Esophagus squamous epithelium (tissue), 5 donors: ENCODE measurements at places on chromosomes 11 and 22.

- no peak for DNase-seq
Observed at GRCh38 chr11:72753341-72754148, 1.3 kb upstream of the ARAP1 start.

GRCh38 chr11:42542336-42542735, 769.5 kb upstream of the API5 start:
- DNase-seq, result no peak

GRCh38 chr11:57230316-57230715, 6.7 kb downstream of the APLNR start:
- DNase-seq, result no peak

DNA sequence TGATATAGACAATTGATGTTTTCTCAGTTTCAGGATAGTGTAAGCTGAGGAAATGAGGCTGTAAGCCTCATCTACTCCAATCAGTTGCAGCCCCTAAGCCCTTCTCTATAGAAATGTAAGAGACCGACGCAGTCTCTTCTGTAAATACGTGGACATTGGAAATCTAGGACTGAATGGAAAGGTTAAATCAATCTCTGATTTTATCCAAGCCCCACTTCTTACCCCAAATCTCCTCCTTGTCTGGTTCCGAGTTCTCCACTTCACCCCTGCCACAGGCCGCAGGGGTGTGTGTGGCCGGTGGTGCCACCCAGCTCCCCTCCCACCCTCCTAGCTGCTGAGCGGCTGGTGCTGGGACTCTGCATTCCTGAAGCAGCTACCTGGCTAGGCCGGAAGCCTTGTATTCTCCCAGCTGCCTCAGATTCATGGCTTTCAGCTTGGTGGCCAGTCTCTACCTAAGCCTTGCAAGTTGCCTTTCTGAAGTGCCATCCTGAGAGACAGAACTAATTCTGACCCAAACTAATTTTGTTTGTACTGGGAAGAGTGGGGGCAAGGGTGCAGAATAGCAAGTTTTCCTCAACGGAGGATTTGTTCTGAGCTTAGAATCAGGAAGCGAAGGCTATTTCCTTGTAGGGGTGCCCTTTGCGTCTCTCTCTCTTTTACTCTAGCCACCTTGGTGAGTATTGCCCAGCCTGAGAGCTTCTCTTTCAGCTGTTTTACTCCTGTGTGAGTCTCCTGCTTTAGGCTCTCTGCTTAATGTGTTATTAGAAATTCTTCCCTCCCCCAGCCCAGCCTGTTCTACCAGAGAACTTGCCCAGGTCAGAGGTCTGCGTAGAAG, 749 bp downstream of the VWA5A start:
- DNase-seq, result no peak

DNA sequence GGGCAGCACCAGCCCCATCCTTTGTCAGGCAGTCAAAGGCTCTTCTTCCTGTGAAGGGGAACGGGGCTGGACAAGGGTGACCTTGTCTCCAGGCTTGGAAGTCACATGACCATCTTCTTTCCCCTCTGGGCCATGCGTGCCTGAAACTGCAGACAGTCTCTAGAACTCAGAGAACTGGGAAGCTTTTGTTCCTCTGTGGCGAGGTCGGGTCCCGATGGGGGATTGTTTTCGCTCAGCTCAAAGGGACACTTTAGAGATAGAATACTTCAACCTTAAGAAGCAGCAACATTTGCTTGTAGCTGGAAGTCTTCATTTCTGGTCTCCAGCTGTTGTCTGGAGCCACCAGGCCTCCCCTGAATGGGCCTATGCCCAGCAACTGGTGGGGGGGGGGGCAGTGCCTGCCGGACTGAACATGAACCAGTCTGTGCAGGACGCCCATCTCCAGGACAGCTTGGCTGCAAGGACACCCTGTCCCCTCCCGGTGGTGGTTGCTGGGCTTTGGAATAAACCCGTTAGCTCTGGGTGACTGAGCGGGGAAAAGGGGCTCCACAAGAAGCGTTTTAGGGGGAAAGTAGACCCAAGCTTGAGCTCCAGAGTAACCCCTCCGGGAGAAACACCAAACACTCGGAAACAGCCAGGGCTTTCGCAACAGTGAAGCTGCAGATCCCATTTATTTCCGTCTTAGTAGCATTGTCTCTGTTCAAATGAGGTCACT, 55.7 kb upstream of the EMID1 start:
- DNase-seq, result no peak

- DNase-seq, result no peak
Observed at GRCh38 chr11:2653930-2654739, 45.7 kb downstream of the KCNQ1OT1 start.

- DNase-seq, result no peak
Observed at GRCh38 chr22:28978863-28979796, 82.5 kb downstream of the C22orf31 start.

- DNase-seq, result no peak
Observed at GRCh38 chr11:14619603-14620531, 23.7 kb upstream of the PDE3B start.
